KBM-7 (cell line): ENCODE measurements at places on chromosomes 16 and 17.
A peak's percentile ranks its signal among the peaks of the same experiment; 100 is the strongest.

- no peak for DNase-seq
These were observed 432 bp upstream of the SLC46A1 start for GRCh38 chr17:28406473-28406814.

DNA sequence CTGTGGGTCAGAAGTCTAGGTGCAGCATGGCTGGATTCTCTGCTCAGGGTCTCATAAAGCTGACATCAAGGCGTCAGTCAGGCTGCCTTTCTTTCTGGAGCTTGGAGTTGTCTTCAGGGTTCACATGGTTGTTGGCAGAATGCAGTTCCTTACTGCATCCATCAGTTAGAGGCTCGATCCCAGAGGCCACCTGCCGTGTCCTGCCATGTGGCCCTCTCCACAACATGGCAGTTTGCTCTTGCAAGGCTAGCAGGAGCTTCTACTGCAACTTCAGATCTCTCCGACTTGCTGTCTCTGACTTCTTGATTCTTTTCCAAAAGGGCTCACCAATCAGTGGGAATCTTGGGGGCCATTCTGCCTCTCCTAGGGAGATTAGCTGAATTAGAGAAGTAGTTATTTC is 11.9 kb downstream of the PITPNC1 start:
- DNase-seq, result no peak

DNA sequence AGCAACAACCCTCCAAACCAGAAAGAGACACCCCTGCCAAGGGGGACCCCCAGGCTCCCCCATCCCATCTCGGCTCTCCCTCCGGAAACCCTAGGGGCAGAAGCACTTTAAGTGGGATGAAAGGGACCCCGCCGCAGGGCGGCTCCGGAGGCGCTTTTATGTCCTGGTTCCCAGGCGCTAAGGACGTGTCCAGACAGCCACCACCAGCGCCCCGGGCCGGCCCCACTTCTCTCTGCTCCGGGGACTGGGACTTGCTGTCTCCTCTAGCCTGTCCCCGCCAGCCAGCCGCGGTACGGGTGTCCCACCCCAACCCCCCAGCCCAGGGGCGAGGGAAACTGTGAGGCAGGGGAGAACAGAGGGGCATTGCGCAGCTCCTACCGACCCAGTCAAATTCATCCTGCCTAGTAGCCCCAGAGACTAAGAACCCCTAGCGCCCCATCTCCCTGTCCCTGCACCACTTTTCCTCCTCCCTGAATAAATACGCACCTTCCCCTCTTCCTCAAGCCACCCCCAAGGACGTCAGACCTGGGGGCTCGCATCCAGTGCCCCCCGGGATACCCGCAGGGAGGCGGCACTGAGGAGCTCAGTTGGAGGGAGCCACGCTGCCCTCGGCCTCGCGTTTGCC is 4.1 kb downstream of the SP6 start:
- peak; percentile 28 for DNase-seq

GRCh38 chr17:8053600-8053999 is 14.7 kb downstream of the ALOX15B start:
- no peak for DNase-seq

DNA sequence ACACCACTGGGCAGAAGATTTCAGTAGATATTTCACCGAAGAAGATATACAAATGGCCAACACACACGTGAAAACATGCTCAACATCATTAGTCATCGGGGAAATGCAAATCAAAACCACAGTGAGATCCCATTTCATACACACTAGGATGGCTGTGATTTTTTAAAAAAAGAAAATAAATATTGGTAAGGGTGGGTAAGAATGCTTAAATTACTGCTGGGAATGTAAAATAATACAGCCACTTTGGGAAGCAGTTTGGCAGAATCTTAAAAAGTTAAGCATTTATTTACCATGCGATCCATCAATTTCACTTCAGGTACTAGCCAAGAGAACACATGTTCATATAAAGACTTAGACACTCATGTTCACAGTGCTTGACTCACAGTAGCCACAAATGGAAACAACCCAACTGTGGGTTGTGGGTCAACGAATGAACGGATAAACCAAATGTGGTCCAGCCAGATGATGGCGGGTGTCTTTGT is 6.5 kb upstream of the C16orf74 start:
- no peak for DNase-seq

DNA sequence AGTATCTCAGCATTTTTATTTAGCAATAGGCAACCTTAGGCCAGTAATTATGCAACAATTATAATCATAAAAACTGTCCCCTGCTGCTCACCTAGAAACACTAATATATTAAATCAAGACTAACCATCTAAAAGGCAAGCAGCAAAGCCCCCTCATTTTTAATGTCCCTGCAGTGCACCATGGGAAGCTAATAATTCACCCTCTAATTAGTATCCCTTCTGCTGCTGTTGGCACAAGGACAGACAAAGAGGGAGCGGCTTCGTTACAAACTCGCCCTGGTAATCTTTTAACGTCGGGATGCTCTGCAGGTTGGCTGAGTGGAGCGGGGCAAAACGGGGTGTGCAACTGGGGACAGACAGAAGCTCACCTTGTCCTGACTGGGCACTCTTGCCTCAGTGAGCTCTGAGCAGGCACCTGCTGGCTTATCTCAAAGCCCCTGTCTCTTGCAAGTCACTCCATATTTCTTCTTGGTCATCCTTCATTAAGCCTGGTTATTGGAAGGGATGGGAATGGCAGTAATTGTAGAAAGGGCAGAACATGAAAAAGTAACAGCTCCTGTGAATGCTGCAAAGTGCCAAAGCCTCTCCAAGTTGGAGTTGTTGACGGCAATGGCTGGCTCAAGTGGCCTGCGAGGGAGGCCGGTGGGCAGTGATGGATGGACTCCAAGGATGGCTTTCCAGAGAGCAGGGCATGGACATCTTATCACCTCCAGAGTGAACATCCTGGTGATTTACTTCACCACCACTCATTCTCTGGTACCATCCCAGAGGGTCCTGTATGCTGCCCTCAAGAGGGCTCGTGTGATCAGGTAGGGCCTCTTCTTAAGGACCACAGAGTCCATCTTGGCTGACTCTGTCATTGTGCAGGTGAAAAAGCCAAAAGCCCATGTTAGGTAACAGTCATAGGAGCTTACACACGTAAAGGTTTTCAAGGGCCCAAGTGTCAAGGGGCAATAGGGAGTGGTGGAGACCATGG is 219.6 kb upstream of the N4BP1 start:
- no peak for DNase-seq

GRCh38 chr17:34366529-34367107 is 3.6 kb upstream of the CCL1 start:
- no peak for DNase-seq

DNA sequence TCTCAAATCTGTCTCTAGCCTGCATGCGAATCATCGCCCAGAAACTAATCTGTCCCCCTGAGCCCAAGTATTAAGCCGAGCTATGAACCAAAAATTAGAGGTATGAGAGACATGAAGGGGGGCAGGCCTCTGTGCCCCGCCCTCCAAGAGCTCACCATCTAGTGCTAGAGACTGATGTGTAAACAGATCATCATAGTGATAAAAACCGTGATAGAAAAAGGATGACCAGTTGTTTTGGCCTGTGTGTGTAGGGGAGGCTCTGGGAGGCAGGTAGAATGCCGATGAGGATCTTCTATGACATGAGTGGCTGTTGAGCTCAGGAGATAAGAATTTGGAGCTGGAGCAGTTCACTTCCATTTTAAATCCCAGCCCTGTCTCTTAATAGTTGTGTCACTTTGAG is 89.1 kb upstream of the TBX2 start:
- no peak for DNase-seq

GRCh38 chr17:34665150-34665806 is 85.9 kb downstream of the TMEM132E start:
- DNase-seq, result no peak
